ENCODE measurements at places on chromosomes 11 and 22.

DNA sequence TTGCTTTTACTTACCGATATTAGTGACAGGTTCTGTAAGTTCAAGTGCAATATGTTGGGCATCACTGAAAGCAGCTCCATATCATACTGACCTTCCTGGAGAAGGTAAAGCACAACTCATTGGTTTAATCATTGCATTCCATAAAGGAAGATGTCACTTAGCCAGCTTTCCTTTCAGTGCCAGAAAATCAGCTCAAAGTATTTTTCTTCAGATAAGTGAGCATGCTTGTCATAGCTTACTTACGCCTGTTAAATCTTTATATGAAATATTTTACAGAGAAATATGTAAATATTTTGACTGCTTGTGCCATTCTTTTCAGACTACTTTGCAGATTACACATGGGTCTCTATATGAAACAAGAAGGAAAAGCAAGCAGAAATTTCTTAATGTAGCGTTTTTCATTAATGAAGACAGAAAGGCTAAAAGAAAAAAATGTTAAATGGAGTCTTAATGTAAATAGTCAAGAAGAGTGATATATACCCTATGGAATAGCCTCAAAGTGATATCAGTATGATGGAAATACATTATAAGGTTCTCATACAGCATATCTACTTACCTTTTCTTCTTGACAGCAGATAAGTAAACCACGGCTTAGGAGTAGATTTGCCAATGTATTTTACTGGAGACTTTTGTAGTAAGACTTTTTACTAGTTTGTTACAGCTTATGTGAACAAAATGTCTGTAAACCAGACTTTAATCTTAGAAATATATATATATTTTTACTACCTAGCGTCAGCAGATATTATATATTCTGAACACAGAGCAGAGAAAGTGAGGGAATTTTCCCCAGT, 649.7 kb downstream of the METTL15 start:
- DNase-seq: no peak

- DNase-seq: peak; percentile 50
These were observed 16.5 kb downstream of the ZBTB16 start for GRCh38 chr11:114075891-114076441.

GRCh38 chr22:42397332-42398249, 34.6 kb downstream of the NFAM1 start:
- DNase-seq: no peak

GRCh38 chr11:114274637-114275036, 21.6 kb upstream of the NNMT start:
- no peak for DNase-seq

DNA sequence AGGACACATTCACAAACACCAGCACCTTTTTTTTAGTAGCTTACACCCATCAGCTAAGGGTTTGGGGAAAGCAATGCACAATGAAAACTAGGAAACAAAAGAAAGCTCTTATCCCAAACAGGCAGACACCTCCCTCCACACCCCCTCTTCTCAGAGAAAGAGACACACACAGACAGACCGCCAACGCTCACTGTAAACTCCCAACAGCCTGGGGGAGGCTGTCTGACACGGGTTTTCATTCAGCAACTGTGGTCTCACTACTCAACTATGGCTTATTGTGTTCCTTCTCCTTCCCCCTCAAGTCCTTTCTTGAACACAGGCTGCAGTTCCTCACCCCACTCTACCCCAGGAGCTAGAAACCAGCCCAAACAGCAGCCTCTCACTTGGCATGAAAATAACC, 123.4 kb downstream of the C11orf58 start:
- DNase-seq: no peak

DNA sequence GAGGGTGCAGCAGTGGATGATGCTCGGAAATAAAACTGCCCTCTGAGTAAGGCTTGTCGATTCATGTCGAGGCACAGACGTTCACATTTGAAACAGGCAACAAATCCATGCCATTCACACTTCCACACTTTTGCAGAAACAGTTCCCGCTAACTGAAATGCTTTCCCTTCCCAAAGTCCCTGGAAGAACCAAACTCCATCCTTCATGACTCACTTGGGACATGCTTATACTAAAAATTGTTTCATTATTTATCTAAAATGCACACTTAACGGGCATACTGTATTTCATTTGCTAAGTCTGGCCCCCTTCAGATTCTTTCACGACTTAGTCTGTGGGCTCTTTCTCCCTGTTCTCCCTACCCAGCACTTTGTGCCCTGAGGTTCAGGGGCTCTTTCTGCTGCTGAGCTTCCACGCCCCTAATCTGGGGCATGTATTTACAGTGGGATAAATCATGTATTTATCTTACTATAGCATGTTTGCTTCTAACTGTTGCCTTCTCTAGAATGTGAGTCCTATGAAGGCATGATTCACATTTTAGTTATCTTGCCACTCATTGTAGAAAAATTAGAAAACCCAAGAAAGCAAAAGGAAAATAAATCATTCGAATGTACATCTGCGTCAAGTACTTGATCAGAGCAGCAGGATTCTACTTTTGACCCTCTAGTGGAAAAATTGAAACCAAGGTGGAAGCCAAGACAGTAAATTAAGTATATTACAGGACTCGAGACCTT, 12.5 kb downstream of the SCGB1A1 start:
- no peak for DNase-seq

GRCh38 chr11:94526645-94527438, 14.6 kb downstream of the C11orf97 start:
- no peak for DNase-seq

GRCh38 chr11:121615501-121615900, 162.7 kb upstream of the SORL1-AS1 start:
- DNase-seq: no peak

- DNase-seq: no peak
These were observed 116.4 kb downstream of the FAR1 start for GRCh38 chr11:13784855-13785254.

GRCh38 chr11:37199082-37199481, 601.0 kb upstream of the RAG2 start:
- DNase-seq: no peak

DNA sequence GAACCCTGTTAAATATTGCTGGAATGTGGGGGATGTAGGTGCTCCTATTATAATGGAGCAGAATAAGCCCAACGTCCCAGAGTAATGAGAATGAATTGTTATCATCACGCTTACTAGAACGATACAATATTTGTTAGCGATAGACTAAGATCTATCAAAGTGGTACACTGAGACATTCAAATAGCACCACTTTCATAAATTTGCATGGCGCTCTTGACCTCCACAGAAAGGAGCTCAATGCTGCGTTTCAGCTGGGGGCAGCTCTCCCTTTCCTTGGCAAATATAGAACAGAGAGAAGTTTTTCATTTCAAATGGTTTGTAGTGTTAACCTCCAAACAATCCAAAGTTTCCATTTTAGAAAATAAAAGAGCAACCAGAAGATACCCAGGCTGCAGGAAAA, 38.2 kb upstream of the BLID start:
- DNase-seq: no peak

- no peak for DNase-seq
These were observed 25.1 kb downstream of the TOM1 start for GRCh38 chr22:35324762-35325161.

- DNase-seq: no peak
These were observed 1.9 kb downstream of the SLC5A1 start for GRCh38 chr22:32044913-32045312.

DNA sequence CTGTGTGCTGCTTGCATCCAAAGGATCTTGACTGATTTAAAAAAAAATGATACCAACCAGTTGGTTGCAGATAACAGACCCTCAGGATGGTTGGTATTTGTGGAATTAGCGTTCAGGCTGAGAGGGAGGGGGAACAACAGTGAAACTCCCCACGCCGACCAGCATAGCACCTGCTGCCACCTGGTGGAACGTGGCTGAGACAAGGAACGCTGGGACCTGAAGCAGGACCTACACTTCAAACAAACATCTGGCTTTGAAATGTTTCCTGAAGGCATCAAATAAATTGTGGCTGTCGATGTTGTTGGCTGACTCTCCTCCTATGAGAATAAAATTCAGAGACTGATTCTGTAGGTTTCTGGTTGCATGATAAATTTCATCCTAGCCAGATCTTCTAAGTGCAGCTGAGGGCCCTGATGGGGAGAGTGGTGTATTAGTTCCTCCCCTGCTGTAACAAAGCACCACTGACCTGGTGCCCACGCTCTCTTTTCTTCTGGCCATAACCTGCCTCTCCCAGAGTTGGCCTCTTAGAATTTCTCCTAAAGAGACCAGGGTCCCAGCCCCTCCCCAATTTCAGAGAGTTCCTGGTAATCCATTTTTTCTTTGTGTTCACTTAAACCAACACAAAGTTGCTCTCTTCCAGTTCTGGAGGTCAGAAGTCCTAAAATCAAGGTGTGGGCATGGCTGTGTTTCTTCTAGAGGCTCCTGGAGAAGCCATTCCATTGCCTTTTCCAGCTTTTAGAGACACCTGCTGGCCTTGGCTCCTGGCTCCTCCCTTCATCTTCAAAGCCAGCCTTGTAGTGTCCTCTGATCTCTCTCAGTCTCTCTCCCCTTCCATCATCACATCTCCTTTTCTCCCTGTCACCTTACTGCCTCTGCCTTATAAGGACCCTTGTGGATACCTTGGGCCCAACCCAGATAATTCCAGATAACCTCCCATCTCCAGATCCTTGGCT, 17.3 kb downstream of the APOL2 start:
- DNase-seq: peak; percentile 69

GRCh38 chr11:128450882-128451651, 136.3 kb downstream of the ETS1 start:
- DNase-seq: no peak

DNA sequence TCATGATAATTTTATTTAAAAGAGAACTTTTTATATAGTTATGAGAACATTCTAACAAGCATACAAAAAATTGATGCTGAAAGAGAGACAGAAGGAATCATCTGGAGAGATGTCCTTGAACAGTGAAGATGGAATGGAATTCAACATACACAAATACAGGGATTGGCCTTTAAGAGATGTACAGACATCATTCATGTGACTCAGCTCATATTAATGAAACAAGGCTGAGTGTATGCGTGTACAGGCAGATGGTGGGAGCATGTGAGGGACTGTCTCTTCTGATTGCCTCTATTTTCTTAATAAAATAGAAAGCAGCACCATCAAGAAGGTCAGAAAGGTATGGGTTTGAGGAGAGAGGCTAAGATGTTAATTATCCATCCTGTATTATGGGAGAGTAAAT, 793.3 kb downstream of the CNTN5 start:
- no peak for DNase-seq

DNA sequence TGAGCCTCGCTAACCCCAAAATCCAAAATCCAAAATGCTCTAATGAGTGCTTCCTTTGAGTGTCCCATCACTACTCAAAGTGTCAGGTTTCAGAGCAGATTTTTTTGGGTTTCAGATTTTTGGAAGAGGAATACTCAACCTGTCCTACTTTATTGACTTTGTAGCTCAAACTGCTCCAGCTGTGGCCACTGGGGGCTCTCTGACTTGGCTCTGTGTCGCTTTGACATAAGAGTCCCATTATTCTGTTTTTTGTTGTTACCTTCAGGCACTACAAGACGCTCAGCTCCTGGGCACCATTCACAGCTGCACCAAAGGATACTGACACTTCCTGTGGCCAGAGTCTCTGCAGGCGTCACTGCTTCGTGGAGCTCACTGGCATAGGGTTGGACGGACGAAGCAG, 41.1 kb downstream of the PHF21B start:
- no peak for DNase-seq

GRCh38 chr11:103808252-103808651, 228.2 kb upstream of the DDI1 start:
- DNase-seq: no peak

GRCh38 chr22:23289851-23290724, 109.8 kb downstream of the BCR start:
- DNase-seq: peak; percentile 61

GRCh38 chr22:39900306-39901227, at the start of gene GRAP2:
Gene GRAP2, plus strand, starts transcription at chr22:39901084. Its CDS starts 46,023 bp downstream, at chr22:39947107.
- DNase-seq: no peak

DNA sequence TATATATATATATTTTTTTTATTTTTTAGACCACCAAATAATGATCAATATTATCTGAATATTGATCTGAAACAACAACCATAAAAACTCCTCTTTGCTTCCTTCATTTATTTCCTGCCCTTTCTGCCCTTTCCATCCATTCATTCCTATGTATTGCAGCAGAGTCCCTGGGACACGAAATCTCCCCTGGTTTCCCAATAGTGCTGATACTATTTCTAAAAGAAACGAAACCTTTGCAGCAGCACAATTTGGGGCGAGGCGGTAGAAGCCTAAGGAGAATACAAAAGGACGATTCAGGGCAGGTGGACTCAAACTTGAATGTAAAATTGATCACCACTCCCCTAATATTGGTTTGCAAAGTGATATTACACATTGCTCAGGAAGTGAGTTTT, 16.9 kb upstream of the AMOTL1 start:
- DNase-seq: no peak

DNA sequence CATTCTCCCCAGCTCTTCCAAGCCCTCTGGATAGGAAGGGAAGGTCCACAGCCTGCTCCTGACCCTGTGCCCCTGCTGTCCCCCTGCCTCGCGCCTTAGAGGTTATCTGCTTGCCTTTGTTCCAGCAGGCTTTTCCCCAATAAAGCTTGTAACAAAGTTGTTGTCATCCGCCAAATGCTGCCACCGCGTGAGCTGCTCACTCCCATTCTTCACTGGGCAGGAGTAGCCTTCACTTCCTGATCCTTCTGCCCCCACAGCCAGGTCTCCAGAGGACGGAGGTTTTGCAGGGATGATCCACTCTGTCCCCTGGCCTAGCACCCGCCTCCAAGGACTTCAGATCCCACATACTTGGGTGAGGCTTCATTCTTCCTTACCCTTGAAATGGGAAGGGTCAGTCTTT, 94.0 kb upstream of the RASSF10 start:
- no peak for DNase-seq

DNA sequence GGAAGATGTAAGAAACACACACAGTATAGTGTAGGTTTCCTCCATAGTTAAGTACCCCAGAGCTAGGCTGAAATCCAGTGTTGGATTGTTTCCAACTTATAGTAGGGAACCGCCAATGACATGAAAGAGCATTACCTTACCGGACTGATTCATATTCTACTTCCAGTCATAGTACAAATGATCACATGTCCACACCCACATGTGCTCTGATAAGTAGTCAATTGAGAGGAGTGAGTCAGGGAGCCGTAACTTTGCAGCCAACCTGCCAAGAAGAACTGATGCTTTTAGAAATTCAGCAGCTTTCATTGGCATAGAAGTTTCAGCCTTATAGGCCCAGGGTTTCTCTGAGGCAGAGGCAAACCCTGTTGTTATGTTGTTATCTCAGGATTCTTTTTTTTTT, 240.6 kb downstream of the ETS1 start:
- DNase-seq: peak; percentile 76

- peak; percentile 68 for DNase-seq
These were observed 49.2 kb downstream of the DBX1 start for GRCh38 chr11:20110908-20111669.

All from lung microvascular endothelial cell (primary cell).